Activated naive CD4-positive, alpha-beta T cell (primary cell): ENCODE measurements at places on chromosomes 11 and 22.

GRCh38 chr22:26588729-26589366 is 1.1 kb downstream of the TPST2 start:
- DNase-seq, result no peak

DNA sequence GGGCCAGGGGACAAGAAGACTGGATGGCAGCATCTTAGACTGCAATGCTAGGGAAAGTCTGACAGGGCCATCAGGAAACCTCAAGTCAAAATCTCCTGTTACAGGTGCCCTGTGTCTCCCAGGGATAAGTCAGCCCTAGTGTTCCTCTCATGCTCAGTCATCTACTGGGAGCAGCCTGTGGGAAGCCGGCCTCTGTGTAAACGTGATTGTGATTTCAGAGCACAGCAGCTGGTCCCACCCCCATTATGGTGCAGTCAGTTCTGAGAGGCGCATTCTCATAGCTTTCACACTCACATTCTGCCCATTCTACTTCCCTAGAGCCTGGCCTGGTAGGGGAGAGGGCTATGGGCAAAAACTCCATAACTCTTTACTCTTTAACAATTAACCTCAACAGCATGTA is 7.2 kb upstream of the SLN start:
- no peak for DNase-seq

- no peak for DNase-seq
These were observed 50.6 kb downstream of the C11orf96 start for GRCh38 chr11:43992834-43993637.

- no peak for DNase-seq
These were observed 27.7 kb upstream of the BIRC3 start for GRCh38 chr11:102289592-102289991.

DNA sequence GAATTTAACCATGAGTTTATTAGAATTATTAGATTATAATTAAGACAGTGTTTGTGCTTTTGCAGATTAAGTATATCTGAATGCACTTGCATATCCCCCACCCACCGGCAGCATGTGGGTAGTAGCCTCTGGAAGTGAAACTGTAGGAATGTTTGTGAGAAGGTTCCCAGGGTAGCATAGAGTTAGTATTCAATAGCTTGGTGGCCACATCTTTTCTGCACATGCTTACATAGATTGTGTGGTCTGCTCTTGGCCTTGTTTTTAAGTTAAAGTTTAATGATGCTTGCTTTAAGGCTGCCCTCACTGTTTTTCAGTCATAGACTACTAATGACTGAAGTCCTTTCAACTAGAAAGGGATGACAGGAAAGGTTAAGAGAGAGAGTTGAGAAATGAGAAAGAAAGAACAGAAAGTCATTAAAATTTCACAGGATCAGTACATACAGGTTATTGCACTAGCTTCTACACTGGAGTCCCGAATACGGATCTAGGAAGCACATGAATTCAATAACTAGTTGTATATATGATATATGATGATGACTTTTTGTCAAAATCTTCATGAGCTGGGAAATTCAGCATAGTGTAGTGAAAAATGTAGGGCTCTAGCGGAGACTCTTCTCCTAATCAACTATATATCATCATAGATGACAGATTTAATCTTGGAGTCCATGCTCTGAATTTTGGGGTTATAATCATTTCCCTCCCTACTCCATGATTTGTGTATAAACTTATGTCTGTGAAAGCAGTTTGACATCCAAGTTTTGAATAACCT is 137.1 kb downstream of the ARHGAP42 start:
- no peak for DNase-seq

GRCh38 chr22:44735518-44736428 is 16.6 kb upstream of the ARHGAP8 start:
- DNase-seq, result peak; percentile 82

GRCh38 chr11:131668500-131669400 is 298.3 kb downstream of the NTM start:
- DNase-seq, result peak; percentile 20

- no peak for DNase-seq
These were observed 33.1 kb upstream of the CARS1 start for GRCh38 chr11:3090096-3090901.

DNA sequence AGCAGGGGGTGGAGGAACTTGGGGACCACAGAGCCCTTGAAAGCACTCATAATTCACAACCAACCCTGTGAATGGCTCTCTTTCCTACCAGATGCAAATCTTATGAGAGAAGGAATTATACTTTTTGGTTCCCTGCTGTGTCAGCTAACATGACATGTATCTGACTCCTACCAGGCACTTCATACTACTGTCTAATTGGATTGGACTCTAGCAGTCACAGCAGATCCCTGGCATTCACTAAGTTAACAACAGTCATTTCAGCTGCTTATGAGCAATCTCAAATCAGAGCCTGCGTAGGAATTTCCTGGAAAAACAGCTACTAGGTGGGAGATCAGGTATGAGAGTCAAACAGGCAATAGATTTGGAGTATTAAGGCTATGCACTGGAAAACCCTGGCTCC is 11.1 kb upstream of the ENDOD1 start:
- DNase-seq, result no peak

- DNase-seq, result no peak
These were observed 1.4 kb downstream of the CDKN1C start for GRCh38 chr11:2883979-2884815.

DNA sequence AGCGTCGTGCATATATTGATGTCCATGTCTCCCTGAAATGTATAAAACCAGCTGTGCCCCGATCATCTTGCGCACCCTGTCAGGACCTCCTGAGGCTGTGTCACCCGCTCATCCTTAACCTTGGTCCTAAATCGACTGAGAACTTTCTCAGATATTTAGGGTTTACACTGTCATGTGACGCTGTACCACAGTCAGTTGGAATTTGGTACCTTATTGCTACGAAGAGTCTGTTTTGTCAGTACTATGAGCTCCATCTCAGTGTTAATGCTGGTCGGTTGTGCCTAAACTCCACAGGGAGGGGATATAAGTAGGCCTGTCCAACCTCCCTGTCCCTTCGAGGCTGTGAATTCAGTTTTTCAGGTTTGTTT is 1.8 kb upstream of the IFITM2 start:
- no peak for DNase-seq

DNA sequence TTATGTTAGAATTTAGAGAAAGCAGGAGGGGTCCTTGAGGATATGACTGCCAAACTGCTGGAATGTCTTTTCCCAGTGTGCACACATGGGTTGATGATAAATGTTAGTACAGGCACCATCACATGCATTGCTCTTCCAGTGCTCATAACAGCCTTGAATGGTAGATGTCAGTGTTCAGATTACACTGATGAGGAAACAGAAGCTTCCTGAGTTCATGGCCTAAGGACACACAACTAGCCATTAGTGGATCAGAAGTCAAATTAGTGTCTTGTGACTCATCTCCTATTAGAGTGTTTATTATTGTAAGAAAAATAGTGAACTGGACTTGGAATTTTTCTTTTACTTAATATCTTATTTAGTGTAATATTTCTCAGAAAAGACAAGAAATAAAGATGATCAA is 241.5 kb downstream of the DDX10 start:
- no peak for DNase-seq

GRCh38 chr22:40567106-40567505 is 69.4 kb downstream of the MRTFA start:
- no peak for DNase-seq

DNA sequence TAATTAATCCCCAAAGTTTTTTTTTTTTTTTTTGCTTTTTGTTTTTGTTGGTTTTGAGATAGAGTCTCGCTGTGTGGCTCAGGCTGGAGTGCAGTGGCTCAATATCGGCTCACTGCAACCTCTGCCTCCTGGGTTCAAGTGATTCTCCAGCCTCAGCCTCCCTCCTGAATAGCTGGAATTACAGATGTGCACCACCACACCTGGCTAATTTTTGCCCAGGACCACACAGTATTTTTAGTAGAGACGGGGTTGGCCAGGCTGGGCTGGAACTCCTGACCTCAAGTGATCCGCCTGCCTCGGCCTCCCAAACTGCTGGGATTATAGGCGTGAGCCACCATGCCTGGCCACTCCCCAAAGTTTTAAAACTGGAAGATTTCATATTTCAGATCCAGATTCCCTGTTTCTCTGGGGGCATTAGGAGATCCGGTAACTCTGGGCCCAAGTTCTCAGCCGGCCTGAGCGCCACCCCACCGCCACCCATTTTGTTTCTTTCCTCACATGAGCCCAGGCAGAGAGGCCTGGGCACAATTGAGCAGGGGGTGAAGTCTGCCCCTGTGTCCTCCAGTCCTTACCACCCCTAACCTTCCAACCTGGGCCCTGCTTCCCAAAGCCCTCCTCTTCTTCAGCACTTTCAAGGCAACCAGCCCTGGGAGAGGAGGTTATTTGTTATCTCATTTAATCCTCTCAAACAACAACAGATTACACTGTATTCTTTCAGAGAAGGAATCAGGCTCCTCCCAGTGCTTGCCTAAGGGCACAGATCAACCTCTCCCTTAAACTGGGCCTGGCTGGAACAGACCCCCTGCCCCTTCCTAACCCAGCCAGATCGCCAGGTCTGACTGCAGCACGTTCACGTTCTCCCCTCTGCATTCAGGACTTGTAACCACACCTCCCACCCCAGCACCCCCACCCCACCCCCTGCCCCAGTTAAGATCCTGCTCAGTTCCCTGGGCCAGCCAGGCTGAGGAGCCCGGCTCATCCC is 1.9 kb upstream of the CSNK1E start:
- DNase-seq, result no peak

GRCh38 chr22:20156611-20157429 is 6.0 kb upstream of the CCDC188 start:
- DNase-seq, result peak; percentile 85

DNA sequence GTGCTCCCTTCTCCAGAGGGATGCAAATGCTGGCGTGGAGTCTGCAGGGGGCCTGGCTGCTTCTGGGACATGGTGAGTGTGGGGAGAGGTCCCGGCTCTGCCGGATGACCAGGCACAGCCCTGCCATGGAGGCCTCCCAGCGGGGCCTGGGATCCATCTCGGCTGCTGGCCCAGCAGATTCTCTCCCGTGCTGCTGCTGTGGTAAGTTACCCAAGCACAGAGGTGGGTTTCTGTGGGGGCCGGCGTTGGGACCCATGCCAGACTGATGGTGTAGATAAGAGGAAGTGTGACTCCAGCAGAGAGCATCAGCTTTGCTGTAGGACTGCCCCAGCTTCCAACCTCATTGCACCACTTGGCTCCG is 147.5 kb upstream of the B3GAT1 start:
- no peak for DNase-seq

- DNase-seq, result no peak
These were observed 48.8 kb downstream of the SMCO4 start for GRCh38 chr11:93494357-93494756.

DNA sequence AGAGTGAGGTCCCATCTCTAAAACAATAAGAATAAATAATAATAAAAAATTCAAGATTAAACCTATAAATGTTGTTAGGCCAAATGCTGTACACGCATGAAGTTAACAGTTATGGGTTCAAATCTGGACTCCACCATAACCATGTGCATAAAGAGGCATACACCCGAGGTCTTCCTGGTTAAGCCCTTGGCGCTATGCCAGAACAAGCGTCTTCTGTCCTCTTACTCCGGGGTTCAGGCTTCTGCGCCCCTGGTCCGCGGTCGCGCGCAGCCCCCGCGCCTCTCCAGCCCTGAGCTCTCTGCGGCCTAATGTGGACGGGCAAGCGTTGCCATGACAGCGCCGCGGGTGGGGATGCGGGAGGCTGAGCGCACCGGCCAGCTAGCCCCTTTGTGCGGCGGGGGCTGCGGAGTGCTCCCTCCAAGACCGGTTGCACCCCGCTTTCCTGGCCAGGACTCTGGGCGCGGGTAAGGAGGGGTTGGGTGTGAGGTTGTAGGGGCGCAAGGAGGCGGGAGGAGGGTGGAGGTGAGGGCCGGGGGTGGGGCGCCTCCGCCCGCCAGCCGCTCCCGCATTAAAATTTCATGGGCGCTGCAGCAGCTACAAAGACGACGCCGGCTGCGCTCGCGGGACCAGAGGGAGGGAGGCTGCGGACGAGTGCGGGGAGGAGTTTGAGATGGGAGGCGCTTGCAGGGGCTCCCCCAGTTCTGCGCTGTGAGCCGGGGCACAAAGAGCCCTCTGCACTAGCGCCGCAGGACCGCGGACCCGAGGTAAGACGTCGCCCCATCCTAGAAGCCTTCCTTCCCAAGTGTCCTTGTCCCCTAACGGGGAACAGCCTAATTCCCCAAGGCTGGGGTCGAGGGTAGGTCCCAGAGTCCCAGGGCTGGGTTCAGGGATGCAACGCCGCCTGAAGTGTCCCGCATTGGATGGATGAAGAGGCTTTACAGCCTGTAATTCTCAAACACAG is at the start of gene MIAT:
MIAT (plus strand) TSS at position 698 of the 961 bp plus-strand sequence.
- DNase-seq, result peak; percentile 26

DNA sequence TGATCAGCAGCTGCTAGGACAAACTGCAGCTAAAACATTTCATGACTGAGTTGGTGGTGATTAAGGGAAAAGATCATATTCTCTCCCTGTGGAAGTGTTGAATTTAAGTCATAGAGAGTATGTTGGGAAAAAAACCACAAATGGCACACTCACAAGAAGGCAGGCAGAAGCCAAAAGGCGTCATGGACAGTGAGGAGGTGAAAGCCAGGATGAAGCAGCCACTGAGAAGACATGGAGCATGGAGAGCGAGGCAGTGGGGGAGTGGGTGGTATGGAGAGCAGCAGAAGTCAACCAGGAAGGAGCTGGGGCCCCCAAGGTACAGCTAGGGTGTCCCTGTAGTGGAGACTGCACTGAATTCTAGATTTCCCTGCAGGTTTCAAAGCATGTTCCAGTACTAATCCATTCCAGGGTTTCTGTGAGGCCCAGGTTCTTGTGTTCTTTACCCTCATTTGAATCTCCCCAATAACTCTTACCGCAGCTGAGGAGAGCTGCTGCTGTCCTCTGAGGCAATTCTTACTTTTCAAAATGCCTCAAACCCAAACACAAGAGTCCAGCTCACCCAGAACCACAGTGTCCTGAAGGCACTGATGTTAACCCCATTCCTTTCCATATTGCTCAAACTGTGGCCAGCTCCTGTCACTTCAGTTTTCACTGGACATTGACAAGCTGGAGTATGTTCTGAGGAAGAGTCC is 191.8 kb upstream of the E2F8 start:
- no peak for DNase-seq

GRCh38 chr11:70783356-70783755 is 385.0 kb downstream of the CTTN start:
- DNase-seq, result no peak

- DNase-seq, result no peak
These were observed 195.7 kb downstream of the TBC1D22A start for GRCh38 chr22:46958191-46958590.

DNA sequence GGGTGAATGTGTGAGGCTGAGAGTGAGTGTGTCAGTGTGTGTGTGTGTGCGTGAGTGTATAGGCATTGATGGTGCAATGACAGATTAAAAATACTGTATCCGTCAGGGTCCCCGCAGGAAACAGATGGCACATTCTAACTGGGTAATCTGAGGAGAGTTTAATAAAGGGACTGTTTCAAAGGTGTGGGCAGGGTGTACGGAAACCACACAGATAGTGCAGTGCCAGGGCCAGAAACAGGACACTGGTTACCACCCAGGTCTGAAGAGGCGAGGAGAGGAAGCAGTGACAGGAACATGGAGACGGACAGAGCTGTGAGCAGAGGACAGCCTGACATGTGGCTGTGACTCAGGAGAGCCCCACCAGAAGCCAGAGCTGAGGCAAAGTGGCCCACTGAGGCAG is 16.5 kb downstream of the P2RX3 start:
- DNase-seq, result no peak

GRCh38 chr11:100354736-100355135 is 332.4 kb upstream of the ARHGAP42 start:
- no peak for DNase-seq
